ENCODE measurements at places on chromosomes 2 and 18. TPM values are rescaled to one million over a fixed set of nuclear protein-coding genes. Genes with fewer than 3 reads are reported as not detected.

Gene DOK1
- total RNA-seq, result 25.6 TPM

Gene UGT1A4
- not detected for total RNA-seq

Gene TYW5
- total RNA-seq, result 14.7 TPM

Gene ADAM23
- 3.0 TPM for total RNA-seq

Gene COL4A4
- 0.16 TPM for total RNA-seq

Gene PLB1
- total RNA-seq, result 1.9 TPM

Gene GCG
- total RNA-seq, result not detected

DNA sequence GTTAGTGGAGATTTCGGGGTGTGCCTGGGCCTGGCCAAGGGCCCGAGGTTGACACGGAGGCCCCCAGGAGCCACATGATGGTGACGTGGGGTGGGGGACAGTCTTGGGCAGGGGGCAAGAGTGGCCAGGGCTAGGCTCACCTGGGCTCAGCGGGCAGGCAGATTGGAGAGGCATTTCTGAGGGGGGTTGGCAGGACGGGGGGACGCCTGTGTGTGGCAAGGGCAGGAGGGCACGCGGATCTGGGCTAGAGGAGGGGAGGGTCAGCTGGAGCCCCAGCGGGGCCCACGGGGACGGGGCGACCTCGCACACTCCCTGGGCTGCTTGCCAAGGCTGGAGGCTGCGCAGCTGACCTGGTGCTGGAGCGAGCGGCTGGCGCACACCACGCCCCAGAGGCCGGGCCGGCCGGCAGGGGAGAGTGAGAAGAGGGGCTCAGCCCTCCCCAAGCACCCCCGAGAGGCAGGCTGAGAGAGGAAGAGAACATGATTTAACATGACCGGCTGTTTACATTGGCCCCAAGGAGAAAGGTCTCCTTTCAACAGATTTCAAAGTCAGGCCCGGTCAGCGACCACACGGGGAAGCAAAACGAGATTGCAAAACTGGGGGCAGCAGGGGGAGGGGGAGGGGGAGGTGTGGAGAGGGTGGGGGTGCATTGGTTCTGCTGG is 38.0 kb upstream of the SNED1 start:
- no peak overlapping the region for H3K27ac ChIP-seq
- DNase-seq, result no peak
- no peaks in the 10 kb centered on the region for H3K27me3 ChIP-seq
- H3K36me3 ChIP-seq, result no peaks in the 10 kb centered on the region

DNA sequence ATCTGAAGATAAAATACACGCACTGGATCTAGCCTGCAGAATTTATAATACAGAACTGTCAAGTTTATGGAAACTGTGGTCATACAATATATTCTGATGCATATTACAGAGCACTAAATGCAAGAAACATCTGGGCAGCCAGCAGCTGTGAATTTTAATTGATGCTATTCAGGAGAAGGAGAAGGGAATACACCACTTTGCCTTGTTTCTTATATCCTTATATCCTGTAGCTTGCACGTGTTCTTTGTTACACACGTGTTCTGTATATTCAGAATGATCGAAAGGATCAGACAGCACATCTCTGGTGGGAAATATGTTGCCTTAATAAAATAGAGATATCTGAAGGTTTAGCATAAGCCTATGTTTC is 335.8 kb downstream of the AGPS start:
- H3K4me1 ChIP-seq, result no peaks in the 10 kb centered on the region
- no peak overlapping the region for H3K27ac ChIP-seq
- no peak for DNase-seq
- no peaks in the 10 kb centered on the region for H3K36me3 ChIP-seq

DNA sequence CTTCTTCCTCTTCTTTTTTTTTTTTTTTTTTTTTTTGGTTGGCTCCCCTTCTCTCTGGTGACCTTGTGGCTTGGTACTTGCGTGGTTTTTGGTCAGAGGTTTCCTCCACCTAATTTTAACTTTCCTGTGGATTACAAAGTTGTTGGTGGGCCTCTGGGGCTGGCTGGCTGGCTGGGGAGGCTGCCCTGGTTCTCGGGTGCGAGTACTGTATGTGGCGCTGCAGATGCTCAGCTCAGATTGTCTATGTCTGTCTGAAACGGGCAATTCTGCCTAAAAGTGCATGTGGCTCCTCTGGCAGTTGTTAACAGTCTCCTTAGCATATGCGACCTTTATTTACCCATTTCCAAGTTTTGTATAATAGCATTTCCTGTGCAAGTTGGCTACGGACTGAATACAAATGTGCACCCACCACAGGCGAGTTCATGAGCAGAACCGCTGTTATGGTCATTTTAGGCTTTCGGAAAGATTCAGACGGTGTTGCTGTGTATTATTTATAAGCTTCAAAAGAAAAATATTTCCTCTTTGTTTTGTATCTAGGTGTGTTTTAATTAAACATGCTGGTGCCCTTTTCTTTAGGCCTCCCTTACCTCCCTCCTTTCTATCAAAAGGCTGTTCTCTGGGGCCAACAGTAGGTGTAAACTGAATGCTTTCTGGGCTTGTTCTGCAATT is 4.4 kb downstream of the TBR1 start:
- H3K4me3 ChIP-seq, result peak overlapping the region; percentile 50
- no peak for DNase-seq
- H3K27ac ChIP-seq, result no peak overlapping the region
- peaks cover 55% of the 10 kb centered on the region for H3K4me1 ChIP-seq
- H3K36me3 ChIP-seq, result peaks cover 6% of the 10 kb centered on the region
- peaks cover 92% of the 10 kb centered on the region for H3K27me3 ChIP-seq

DNA sequence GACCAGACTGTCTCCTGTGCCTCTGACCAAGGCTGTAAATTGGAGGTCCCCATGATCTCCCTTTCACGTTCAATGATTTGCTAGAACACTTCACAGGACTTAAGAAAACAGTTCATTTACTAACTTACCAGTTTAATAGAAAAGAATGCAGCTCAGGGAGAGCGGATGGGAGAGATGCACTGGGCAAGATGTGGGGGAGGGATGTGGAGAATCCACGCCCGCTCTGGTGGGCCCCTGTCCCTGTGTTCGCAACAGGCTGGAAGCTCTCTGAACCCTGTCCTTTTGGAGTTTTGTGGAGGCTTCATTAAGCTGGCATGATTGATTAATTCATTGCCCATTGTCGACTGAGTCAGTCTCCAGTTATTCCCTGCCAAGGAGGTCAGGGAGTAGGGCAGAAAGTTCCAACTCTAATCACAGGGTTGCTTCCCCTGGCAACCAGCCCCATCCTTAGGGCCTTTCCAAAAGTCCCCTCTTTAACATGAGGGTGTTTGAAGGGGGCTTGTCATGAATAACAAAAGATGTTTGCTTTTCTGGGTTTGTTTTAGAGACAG is 257.1 kb downstream of the ACKR3 start:
- H3K27ac ChIP-seq, result no peak overlapping the region
- no peak overlapping the region for H3K4me3 ChIP-seq
- DNase-seq, result no peak
- H3K4me1 ChIP-seq, result no peaks in the 10 kb centered on the region
- H3K36me3 ChIP-seq, result no peaks in the 10 kb centered on the region

GRCh38 chr18:22563164-22563583 is 145.5 kb upstream of the CTAGE1 start:
- H3K4me1 ChIP-seq, result no peaks in the 10 kb centered on the region
- H3K36me3 ChIP-seq, result no peaks in the 10 kb centered on the region
- H3K27me3 ChIP-seq, result peaks cover 14% of the 10 kb centered on the region
- H3K27ac ChIP-seq, result no peak overlapping the region

- H3K27me3 ChIP-seq, result peaks cover 8% of the 10 kb centered on the region
- no peak for DNase-seq
- no peaks in the 10 kb centered on the region for H3K36me3 ChIP-seq
- H3K4me1 ChIP-seq, result no peaks in the 10 kb centered on the region
- no peak overlapping the region for H3K4me3 ChIP-seq
Measured at GRCh38 chr2:85777441-85777861, 23.7 kb downstream of the ATOH8 start.

DNA sequence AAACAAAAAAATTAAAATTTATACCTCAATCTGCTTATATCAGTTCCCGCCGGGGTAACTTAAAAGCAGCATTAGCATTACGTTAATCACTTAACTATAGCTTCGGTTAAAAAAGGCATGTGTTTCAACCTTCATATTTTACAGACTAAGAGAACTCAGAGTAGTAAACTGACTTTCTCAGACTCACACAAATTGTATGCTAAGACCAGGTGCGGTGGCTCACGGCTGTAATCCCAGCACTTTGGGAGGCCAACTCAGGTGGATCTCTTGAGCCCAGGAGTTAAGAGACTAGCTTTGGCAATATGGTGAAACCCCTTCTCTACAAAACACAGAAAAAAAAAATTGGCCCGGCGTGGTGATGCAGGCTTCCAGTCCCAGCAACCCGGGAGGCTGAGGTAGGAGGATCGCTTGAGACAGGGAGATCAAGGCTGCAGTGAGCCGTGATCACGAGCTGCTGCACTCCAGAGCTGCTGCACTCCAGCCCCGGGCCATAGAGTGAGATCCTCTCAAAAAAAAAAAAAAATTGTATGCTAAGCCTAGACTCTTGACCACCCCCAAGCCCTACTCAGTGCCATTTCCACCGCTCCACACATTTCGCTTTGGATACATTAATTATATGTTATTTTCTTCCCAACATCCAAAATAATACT is 2.4 kb downstream of the HNRNPLL start:
- H3K36me3 ChIP-seq, result peaks cover 9% of the 10 kb centered on the region
- no peaks in the 10 kb centered on the region for H3K27me3 ChIP-seq
- peaks cover 63% of the 10 kb centered on the region for H3K4me1 ChIP-seq
- H3K27ac ChIP-seq, result peak overlapping the region; percentile 78
- peak; percentile 16 for DNase-seq

DNA sequence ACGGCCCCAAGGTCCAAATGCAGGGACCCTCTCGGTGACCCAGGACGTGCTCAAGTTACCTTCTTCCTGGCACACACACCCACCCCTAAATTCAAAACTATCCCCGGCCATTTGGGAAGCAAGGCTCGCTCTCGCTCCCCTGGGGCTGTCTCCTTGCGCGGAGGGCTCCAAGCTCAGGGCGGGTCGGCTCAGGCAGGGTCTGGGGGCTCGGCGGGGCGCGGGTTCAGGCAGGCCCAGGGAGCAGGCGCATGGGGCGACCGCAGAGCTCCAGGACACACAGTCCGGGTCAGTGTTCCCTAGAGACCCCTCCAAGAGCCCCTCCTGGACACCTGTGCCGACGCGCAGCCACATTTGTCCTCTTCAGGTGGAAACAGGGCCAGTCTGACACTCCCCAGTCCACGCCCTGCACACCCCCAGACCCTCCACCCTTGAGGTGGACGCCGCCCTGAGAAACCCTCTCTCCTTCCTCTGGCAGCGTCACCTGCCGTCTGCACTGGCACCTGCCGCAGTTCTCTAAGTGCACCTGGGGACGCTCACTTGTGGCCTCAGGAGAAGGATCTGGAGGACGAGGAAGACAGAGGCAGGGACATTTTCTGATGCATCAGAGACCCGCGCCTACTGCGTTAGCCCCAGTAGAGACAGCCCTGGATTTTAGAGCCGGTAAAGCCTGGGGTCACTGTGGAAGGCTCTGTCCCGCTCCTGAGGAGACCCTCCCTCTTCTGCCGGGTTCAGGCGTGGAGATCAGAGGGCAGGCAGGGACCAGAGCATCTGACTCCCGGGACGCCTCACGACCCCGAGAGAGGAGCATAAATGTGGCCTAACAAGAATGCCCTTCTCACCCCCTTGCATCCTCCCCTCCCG is 138.8 kb downstream of the TWIST2 start:
- H3K27ac ChIP-seq, result no peak overlapping the region
- no peak overlapping the region for H3K4me3 ChIP-seq
- no peaks in the 10 kb centered on the region for H3K36me3 ChIP-seq
- peaks cover 17% of the 10 kb centered on the region for H3K27me3 ChIP-seq

DNA sequence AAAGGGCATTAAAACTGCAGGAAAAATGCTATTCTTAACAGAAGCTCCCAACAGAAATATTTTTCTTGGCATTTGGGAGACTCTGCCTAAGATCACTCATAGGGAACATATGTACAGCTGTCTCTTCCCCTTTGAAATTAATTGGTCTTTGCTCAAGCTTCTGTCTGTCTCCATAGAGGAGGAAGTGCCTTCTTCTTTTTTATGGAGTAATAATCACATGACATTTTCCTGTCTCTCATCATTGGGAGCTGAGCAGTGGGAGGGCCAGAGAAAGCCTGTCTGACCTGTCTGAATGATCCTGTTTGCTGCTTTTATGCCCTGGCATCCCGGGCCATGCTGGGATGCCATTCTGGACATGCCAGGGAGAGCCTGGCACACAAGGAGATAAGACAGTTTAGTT is 145.6 kb downstream of the AQP4 start:
- H3K27me3 ChIP-seq, result no peaks in the 10 kb centered on the region
- H3K36me3 ChIP-seq, result no peaks in the 10 kb centered on the region
- H3K4me3 ChIP-seq, result no peak overlapping the region
- no peak overlapping the region for H3K27ac ChIP-seq
- DNase-seq, result no peak
- H3K4me1 ChIP-seq, result no peaks in the 10 kb centered on the region

DNA sequence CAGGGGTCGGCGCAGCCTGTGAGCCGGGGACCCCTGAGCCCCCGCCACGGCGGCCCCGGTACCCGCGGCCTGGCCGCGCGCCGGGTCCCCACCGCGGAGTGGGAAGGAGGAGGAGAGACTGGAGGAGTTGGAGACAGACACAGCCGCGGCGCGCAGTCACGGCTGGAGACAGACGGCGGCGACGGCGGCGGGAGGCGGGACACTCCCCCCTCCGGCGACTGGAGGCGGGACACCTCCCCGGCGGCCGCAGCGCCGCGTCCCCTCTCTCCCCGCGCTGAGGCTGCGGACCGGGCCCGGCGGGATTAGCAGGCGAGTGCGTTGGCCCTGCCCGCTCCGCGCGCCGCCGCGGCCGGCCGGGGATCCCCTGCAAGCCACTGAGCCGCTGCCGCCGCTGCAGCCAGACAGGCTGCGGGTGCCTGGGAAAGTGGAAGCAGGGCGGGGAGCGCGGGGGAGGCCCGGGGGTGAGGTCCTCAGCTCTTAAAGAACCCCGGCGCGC is 1.0 kb upstream of the LDLRAD4 start:
- H3K4me1 ChIP-seq, result peaks cover 44% of the 10 kb centered on the region
- peak overlapping the region; percentile 78 for H3K4me3 ChIP-seq
- H3K36me3 ChIP-seq, result peaks cover 1% of the 10 kb centered on the region
- no peak overlapping the region for H3K27ac ChIP-seq
- H3K27me3 ChIP-seq, result peaks cover 37% of the 10 kb centered on the region

DNA sequence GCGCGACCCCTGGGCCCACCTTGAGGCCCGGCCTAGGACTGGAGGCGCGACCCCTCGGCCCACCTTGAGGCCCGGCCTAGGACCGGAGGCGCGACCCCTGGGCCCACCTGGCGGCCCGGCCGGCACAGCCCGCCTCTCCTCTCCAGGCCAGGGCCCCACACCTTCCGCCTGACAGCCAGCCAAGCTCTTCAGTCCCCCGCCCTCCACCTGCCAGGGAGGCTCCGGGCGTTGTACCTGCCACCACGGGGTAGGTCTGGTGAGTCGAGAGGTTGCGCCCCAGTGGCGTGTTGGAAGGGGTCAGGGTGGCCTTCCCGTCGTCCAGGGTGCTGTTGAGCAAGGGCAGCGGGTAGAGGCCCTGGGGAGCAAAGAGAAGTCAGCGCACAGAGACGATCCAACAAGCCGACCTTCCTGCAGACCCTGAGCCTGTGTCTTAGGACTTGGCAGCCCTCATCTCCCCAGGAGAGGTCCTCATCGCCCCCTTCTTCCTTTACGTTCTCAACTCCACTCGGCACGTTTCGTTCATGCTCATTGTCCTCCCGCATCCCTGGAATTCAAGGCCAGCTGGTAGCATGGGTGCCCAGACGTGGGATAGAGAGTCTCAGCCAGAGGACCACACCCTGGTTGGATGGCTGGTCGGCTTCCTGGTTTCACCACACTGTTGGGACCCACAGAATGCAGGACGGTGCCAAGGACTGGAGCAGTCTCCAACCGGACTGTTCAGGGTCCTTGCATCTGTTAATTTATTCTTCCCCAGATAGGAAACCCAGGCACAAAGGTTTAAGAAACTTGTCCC is 42.2 kb downstream of the PAX8 start:
- no peak for DNase-seq
- H3K4me1 ChIP-seq, result peaks cover 22% of the 10 kb centered on the region
- H3K36me3 ChIP-seq, result peaks cover 5% of the 10 kb centered on the region
- no peaks in the 10 kb centered on the region for H3K27me3 ChIP-seq
- peak overlapping the region; percentile 88 for H3K27ac ChIP-seq

All from activated T-cell treated with anti-CD3 and anti-CD28 coated beads, Interleukin-2, amount 50 U/mL, for 72 hours (primary cell).